ENCODE measurements at places on chromosomes 6 and 20. TPM values are rescaled to one million over a fixed set of nuclear protein-coding genes. Genes with fewer than 3 reads are reported as not detected.

DPPA5 gene
- total RNA-seq: not detected

- DNase-seq: no peak
Measured at GRCh38 chr20:62814060-62814708, 2.7 kb upstream of the COL9A3 start.

GRCh38 chr6:14597090-14597489, 479.5 kb downstream of the CD83 start:
- no peak for DNase-seq

DNA sequence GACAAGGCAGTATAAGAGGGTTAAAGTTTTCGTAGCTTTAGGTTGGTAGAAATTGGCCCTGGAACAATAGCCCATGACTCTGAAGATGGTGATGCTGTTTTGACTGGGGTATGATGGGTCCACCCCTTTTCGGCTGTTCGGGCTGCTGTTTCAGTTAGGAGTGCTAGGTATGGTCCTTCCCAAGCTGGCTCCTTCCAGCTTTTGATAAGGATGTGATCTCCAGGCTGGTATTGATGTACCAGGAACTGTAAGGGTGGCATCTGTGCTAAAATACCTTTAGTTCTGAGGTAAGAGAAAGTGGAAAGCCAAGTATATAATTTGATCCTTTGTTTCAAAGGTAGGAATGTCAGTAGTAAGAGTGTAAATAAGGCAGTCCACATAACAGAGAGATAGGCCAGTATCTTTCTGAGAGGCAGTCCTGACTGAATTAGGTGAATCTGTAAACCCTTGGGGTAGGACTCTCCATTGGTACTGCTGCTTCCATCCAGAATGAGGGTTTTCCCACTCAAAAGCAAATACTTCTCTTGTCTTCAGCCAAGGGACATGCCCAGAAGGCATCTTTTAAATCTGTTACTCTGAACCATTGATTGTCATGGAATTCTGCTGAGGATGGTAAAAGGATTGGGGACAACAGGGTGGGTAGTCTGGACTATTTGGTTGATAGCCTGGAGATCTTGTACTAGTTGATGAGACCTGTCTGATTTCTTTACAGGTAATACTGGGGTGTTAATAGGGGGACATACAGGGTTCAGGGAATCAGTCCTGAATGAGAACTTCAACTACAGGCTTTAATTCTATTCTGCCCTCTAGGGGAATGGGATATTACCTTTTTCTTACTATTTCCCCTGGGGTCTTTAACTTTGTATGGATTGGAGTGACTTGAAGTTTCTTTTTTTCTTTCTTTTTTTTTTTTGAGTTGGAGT, 6.1 kb upstream of the ZNFX1 start:
- DNase-seq: no peak
